SK-N-MC (cell line): ENCODE measurements at places on chromosomes 4 and X.

GRCh38 chr4:40984051-40984450 lies 230.3 kb downstream of the APBB2 start:
- DNase-seq = no peak

DNA sequence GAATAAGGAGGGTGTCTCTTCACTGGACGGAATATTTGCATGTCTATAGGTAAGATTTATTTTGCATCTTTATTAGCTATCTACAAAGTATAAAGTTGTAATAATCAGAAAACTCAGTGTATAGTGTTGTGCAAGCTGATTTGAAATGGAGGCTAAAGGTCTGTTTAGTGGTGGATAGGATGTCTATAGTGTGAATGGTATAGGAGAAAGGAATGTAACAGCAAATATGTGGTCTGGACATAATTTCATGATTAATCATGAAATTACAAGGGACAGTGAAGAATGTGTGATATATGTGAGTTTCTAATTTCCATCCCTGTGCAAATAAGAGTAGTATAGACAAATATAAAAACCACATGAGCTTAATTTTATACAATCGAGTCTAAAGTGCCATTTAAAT lies 79.3 kb upstream of the CAMK2D start:
- no peak for DNase-seq

DNA sequence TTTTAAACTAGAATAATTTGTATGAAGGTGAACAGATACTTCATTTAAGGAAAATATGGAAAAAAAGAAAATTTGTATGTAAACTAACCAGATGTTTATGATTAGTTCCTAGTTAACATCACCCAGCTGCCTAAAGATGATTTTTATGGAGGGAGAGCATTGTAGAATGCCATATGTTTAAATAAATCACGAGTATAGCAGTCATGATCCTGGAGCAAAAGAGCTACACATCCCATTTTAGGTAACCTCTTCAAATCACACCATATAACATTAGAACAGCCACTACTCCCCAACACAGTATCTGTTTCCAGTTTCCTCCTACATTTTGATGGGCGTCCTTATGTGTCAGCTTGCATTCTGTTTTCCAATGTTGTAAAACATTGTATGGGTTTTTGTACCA lies 571.9 kb upstream of the FAM241A start:
- no peak for DNase-seq

GRCh38 chrX:69211701-69212100 lies 46.4 kb upstream of the PJA1 start:
- no peak for DNase-seq

- DNase-seq = no peak
Measured at GRCh38 chr4:70838204-70838603, 1.5 kb downstream of the GRSF1 start.

GRCh38 chr4:140740422-140740821 lies 15.8 kb downstream of the TBC1D9 start:
- no peak for DNase-seq

DNA sequence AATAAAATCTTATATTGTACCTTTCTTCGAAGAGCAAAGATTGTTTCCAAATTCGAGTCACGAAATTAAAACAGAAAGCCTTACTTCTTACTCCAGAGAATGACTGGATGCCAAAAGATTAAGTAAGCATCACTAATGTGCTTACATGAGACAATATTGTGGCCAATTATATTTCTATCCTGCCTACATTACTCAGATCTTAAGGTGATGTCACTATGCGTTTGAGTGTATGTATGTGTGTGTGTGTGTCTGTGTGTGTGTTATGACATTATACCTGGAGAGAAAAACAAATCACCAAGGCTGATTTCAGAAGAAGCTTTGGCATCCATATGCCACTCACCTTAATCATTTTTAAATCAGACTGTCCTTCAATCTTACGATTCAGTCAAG lies 556.3 kb downstream of the PPARGC1A start:
- DNase-seq = peak; percentile 22

DNA sequence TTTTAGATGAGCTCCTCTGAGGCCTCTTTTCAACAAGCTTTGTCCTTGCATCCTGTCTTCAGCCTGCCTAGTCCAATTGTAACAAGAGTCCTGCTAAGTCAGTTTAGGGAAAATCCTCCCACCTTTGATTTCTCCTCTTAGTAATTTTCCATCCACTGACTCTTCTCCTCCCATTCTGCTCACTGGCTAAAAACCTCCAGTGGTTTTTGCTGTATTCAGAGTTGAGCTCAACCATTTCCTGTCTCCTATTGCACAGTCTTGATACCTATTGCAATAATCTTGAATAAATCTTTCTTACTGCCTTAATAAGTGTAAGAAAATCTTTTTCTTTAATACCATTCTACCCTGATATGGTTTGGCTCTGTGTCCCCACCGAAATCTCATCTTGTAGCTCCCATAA lies 117.8 kb upstream of the ENPP6 start:
- no peak for DNase-seq

DNA sequence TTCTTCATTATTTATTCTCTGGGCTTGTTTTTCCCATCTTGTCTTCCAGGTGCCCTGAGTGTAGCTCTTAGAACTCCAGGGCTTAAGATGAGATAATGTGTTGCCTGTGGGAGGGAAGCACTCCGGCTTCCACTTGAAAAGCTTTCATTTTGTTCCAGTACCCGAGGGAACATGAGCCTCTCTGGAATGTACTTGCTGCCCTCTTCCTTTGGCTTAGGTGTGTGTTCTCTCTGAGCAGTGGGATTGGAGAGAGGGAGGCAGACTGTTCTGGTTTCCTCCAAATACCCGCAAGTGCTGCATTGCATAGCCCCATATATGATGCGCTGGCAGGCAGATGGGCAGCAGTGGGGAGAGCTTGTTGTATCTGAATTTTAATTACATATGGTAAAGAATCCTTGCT lies 861 bp upstream of the DTHD1 start:
- DNase-seq = no peak

- DNase-seq = no peak
Measured at GRCh38 chr4:14165222-14165920, 537.8 kb upstream of the BOD1L1 start.

GRCh38 chr4:6692806-6693205 lies 872 bp upstream of the S100P start:
- DNase-seq = no peak

- no peak for DNase-seq
Measured at GRCh38 chrX:1308476-1308875, 28.1 kb upstream of the IL3RA start.

DNA sequence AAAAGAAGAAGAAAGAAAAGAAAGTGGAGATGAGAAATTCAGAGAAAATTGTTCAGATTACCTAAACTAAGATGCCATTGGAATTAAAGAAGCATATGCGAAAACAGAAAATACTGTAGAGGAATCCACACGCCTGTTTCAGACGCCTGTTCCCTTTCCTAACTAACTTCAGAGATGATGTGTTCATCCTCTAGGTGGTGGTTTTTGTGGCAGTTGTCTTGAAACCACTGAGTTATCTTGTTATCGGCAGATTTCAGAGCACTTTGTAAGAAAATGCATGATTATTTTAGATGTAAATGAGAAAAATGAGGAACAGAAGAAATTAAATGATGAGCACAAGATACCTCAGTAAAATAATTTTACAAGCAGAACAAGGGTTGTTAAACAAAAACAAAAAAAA lies 48.3 kb downstream of the FUNDC1 start:
- DNase-seq = no peak

DNA sequence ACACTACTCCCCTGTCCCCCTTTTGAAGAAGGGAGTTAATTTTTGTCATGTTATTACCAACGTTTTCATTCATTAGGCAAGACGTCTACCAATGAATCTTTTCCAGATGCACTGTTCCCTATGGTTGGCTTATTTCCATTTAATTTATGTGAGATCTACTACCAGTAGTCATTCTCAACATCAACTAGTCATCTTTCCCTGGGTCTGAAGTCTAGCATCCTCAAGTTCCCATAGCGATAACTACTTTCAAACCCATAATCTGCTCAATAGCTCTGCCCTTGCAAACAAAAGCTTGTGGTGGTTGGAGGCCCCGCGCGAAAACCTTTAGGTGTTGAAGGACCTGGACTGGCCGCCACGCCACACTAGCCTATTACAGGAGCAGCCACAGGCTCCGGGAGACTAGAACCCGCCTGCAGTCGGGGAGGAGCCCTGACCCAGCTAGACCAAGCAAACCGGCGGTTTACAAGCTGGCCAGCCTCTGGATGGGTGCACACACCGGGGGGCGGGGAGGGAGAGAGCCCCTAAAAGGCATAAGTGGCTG lies 746 bp downstream of the PPAT start:
- no peak for DNase-seq

DNA sequence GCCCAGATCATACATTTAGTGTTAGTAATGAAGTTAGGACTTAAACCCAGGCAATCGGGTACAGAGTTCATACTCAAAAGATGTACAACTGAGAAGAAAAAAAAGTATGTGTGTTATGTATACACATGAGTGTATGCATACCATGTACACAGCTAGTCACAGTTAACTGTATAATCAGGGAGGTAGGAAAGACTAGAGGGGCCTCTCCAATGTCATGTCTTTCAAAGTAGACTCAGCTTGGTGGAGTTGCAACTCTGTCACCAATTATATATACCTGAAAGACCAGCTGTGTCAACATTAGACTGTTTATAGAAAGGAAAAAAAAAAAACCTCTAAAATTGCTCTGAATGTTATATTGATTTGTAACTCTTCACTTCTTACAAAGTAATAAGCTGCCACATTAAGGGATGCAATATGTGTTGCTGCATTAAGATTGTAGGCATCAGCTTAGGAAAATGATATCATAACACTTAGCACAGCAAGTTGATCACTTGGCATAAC lies 167.5 kb downstream of the DCTD start:
- no peak for DNase-seq

GRCh38 chr4:176774852-176775251 lies 17.9 kb downstream of the VEGFC start:
- DNase-seq = no peak

DNA sequence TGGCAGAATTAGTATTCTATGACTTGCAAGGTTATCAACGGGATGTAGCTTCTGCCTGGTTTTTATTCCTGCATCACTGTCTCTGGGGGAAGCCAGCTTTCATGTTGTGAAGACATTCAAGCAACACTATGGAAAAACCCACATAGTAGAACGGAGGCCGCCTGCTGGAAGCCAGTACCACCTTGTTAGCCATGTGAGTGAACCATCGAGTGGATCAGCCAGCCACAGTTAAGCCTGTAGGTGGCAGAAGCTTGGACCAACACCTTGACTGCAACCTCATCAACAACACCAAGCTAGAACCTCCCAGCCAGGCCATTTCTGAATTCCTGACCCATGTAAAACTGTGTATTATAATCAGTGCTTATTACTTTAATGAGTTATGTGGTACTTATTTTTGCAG lies 538.2 kb downstream of the KCNIP4 start:
- DNase-seq = no peak

DNA sequence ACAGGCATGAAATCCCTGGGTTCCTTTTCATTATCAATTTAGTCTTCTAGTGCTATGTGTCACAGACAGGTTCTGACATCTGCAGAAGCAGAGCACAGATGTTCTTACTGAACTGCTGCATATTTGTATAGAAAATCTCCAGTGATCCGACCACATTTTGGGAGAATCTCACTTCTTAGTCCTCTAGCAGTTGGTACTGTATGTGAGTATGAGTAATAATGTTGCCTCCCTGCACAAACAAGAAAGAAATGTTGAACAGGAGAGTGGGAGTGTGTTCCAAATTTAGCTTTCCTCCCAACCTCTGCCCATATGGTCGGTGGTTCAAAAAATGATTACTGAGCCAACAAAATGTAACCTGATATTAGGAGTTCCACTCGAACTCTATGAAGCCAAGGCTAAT lies 165.3 kb upstream of the GPC4 start:
- DNase-seq = no peak

DNA sequence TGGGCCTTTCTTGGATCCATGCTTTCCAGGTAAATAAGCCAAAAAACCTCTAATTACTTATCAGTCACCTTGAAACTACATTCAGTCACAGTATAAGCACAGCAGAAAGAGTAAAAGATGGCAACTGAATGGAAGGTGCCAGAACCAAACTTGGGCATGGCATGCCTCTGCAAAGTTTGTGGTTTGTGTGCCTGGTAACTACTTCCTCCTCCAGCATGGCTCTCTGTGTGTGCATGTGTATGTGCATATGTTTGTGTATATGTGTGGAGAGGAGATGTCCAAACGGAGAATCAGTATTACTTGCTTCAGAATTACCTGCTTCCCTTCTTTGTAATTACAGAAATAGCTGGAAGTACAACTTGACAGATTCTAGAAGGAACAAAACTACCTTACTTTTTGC lies 67.5 kb downstream of the AGTR2 start:
- DNase-seq = no peak
